Right atrium auricular region (tissue), 2 donors: ENCODE measurements at places on chromosomes 12 and 14. TPM values are rescaled to one million over a fixed set of nuclear protein-coding genes. Genes with fewer than 3 reads are reported as not detected.

DNA sequence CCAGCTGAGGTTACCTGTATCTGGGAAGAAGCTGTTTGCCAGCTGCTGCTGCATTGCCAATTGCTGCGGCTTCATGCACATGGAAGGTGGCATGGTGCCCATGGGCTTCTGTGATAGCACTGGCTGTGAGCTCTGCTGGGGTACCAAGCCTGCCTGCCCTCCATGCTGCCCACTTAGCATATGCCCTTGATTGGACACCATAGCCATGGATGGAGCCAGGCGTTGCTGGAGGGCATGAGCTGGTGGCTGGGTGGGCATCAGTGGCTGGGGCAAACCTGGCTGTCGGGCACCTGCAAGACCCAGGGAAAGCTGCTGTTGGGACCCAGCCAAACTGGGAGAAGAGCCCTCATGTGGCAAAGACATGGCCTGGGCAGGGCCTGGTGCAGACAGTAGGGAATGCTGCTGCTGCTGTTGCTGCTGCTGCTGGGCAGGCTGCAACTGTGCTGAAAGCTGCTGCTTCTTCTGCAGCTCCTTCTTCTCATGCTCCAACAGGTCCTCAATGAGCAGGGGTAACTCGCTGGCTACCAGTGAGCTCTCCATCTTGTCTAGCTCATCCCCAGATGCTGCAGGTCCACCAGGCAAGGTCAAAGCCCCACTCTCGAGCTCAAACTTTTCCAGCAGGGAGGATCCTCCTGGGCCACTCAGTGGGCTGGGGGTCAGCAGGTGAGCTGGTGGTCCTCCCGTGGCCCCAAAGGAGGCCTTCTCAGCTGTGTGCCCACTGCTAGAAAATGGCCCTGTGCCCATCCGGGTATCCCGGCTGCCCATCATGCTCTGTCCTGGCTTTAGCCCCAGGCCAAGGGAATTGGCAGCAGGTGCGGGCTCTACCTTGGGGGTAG is 18.8 kb upstream of the PRKAG1 start:
- no peaks in the 10 kb centered on the region for H3K4me1 ChIP-seq
- no peak for DNase-seq
- H3K27me3 ChIP-seq: no peaks in the 10 kb centered on the region
- no peak overlapping the region for H3K27ac ChIP-seq
- no peak overlapping the region for H3K4me3 ChIP-seq

GRCh38 chr12:110687396-110688169 is 1.3 kb downstream of the HVCN1 start:
- no peak overlapping the region for H3K4me3 ChIP-seq
- no peaks in the 10 kb centered on the region for H3K36me3 ChIP-seq
- DNase-seq: no peak
- peaks cover 31% of the 10 kb centered on the region for H3K4me1 ChIP-seq

DNA sequence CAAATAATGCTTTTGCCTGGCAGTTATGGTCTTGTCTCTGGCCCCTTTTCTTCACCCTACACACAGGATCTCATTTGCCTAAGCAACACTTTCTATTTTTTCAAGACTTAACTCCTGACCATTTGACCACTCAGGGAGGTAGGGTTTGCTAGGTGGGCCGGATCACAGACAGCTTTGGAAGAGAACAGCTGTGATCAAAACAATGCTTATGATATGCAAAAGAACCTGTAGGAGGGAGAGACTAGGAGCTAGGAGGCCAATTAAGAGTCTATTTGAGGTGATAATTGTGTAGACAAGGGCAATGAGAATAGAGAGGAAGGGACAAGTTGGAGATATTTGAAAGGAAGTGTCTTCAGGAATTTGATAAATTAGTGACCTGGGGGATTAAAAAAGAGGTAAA is 12.3 kb upstream of the DACT1 start:
- no peaks in the 10 kb centered on the region for H3K36me3 ChIP-seq
- H3K4me1 ChIP-seq: no peaks in the 10 kb centered on the region
- no peaks in the 10 kb centered on the region for H3K27me3 ChIP-seq
- no peak overlapping the region for H3K4me3 ChIP-seq

GRCh38 chr12:91958816-91959215 is 186.8 kb downstream of the BTG1 start:
- no peaks in the 10 kb centered on the region for H3K36me3 ChIP-seq
- H3K27ac ChIP-seq: no peak overlapping the region
- H3K4me1 ChIP-seq: no peaks in the 10 kb centered on the region
- no peak overlapping the region for H3K4me3 ChIP-seq

- H3K27ac ChIP-seq: peak overlapping the region; percentile 45
- no peaks in the 10 kb centered on the region for H3K36me3 ChIP-seq
- peak overlapping the region; percentile 56 for H3K4me3 ChIP-seq
- no peak for DNase-seq
- no peaks in the 10 kb centered on the region for H3K4me1 ChIP-seq
- H3K27me3 ChIP-seq: peaks cover 26% of the 10 kb centered on the region
These were observed 3.3 kb downstream of the COL2A1 start for GRCh38 chr12:48000878-48001504.

- peaks cover 8% of the 10 kb centered on the region for H3K4me1 ChIP-seq
- H3K27me3 ChIP-seq: no peaks in the 10 kb centered on the region
- DNase-seq: no peak
- peak overlapping the region; percentile 49 for H3K27ac ChIP-seq
- no peaks in the 10 kb centered on the region for H3K36me3 ChIP-seq
These were observed 616 bp upstream of the CCDC77 start for GRCh38 chr12:400828-401227.

- H3K4me3 ChIP-seq: no peak overlapping the region
- no peaks in the 10 kb centered on the region for H3K36me3 ChIP-seq
- H3K27me3 ChIP-seq: no peaks in the 10 kb centered on the region
- no peaks in the 10 kb centered on the region for H3K4me1 ChIP-seq
- H3K27ac ChIP-seq: no peak overlapping the region
These were observed 441.8 kb downstream of the NRXN3 start for GRCh38 chr14:78611796-78612571.

GRCh38 chr14:63051992-63052391 is 6.7 kb upstream of the KCNH5 start:
- no peak overlapping the region for H3K27ac ChIP-seq
- H3K4me3 ChIP-seq: no peak overlapping the region
- H3K36me3 ChIP-seq: no peaks in the 10 kb centered on the region
- no peaks in the 10 kb centered on the region for H3K4me1 ChIP-seq
- no peak for DNase-seq

DNA sequence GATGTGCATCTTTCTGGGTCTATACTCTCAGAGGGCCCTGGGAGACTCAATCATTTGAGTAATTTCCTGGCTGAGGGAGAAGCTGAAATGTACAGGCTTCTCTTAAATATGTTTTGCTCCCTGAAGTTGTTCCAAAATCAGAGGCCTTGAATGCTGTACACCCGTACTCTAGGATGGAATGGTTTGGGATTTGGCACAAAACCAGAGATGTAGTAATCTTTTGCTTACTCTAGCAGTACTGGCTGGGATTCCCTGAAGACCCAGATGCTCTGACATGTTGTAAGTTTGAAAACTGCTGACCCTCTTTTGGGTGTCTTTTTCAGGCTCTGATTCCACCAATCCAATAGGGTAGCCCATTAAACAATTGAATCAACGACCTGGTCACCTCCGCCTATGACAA is 10.4 kb downstream of the ACACB start:
- H3K4me1 ChIP-seq: no peaks in the 10 kb centered on the region
- DNase-seq: no peak
- no peak overlapping the region for H3K4me3 ChIP-seq
- no peaks in the 10 kb centered on the region for H3K27me3 ChIP-seq

DNA sequence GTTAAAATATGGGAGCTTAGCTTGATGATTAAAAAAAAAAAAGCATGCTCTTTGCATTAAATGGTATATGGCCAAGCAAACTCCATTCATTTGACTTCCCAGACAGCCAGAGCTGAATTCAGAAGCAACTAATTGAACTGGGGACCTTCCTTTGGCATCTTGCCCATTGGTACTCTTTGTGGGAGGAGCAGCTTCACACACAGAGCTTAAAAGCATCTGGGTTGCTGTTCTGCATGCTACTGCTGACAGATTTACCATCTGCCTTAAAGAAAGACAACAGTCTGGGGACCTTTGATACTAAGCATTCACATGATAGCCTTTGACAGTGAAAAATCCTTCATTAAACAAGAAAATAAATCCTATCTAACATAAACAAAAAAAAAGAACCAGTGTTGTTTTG is 977.9 kb downstream of the TMTC2 start:
- H3K4me3 ChIP-seq: no peak overlapping the region
- H3K27ac ChIP-seq: no peak overlapping the region
- no peaks in the 10 kb centered on the region for H3K4me1 ChIP-seq

DNA sequence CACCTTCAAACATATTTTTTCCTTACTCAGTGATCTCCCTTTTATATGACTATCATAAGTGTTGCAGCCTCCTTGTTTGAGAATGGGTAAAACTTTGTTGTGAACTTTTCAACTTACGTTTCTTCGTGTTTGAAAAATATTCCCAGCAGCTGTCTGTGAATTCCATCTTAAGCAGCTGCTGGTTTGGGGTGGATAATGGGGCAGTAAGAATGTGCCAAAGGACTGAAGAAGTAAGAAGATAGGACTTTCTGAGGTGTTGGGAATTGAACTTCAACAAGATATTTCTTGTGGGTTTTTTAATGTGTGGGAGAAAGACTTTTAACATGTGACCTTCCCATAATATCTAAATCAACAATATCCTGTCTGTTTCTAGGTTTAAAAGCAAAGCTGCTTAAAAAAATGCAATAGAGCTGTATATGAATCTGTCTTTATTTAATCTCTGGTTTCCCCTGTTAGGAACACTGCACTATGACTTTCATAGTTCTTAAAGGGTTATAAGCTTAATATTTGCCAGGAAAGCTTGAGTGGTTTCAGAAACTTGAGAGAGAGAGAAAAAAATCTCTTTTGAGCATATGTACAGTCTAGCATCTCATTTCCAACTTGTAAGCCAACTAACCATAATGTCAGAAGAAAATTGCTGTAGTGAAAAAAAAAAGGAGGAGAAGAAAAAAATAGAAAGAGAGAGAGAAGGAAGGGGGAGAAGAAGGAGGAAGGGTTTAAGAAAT is 1659.2 kb upstream of the FLRT2 start:
- H3K27me3 ChIP-seq: no peaks in the 10 kb centered on the region
- no peak for DNase-seq

The PKP2 gene
- 195 TPM for total RNA-seq

The AMDHD1 gene
- 1.3 TPM for total RNA-seq

The SLC39A5 gene
- total RNA-seq: not detected

The LMNTD1 gene
- total RNA-seq: not detected

The ARID4A gene
- total RNA-seq: 9.5 TPM

The CIROP gene
- total RNA-seq: not detected

The TAS2R8 gene
- not detected for total RNA-seq

The PTPRB gene
- total RNA-seq: 22.0 TPM
